ENCODE measurements at places on chromosomes 1 and 21.

GRCh38 chr1:226607268-226607660 lies 58.7 kb downstream of the STUM start:
- DNase-seq, result no peak

- peak; percentile 47 for DNase-seq
These were observed 9.8 kb downstream of the UBASH3A start for GRCh38 chr21:42413500-42413899.

GRCh38 chr1:22870201-22870871 lies 102.3 kb downstream of the LACTBL1 start:
- no peak for DNase-seq

- no peak for DNase-seq
These were observed 343.1 kb downstream of the NTNG1 start for GRCh38 chr1:107483949-107484348.

- no peak for DNase-seq
These were observed 3.0 kb upstream of the HCRTR1 start for GRCh38 chr1:31614414-31615005.

- DNase-seq, result no peak
These were observed 89.4 kb downstream of the ABCA4 start for GRCh38 chr1:94031591-94031990.

DNA sequence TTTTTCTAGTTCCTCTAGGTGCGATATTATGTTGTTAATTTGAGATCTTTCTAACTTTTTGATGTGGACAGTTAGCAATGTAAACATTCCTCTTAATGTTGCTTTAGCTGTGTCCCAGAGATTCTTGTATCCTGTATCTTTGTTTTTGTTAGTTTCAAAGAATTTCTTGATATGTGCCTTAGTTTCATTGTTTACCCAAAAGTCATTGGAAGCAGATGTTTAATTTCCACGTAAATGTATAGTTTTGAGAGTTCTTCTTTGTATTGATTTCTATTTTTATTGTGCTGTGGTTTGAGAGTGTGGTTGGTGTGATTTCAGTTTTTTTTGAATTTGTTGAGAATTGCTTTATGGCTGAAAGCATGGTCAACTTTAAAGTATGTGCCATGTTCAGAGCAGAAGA lies 319.4 kb downstream of the PTBP2 start:
- DNase-seq, result no peak

Data from GM12865 (cell line).